HT1080 (cell line): ENCODE measurements at places on chromosomes 5 and 9. TPM values are rescaled to one million over a fixed set of nuclear protein-coding genes. Genes with fewer than 3 reads are reported as not detected.

DNA sequence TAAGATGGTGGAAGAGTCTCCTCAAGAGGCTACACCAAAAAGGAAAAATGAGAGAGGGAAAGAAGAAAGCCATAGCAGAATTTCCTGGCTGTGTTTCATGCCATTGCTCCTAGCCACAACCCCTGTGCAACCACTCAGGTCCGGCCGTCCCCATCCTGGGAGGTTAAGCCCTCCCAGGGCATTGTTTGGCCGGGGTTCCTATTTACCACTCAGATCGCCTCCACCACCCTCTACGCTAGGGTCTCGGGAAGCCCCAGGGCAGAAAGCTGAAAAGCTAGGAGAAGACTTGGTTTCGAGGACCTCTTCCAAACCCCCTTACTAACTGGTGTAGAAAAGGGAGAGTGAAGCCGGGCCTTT, 715 bp downstream of the RC3H2 start:
- peak; percentile 50 for DNase-seq

GRCh38 chr9:122382901-122383850, 12.4 kb downstream of the PTGS1 start:
- no peak for DNase-seq

- DNase-seq, result peak; percentile 81
Observed at GRCh38 chr9:109107402-109108240, 12.1 kb downstream of the TMEM245 start.

DNA sequence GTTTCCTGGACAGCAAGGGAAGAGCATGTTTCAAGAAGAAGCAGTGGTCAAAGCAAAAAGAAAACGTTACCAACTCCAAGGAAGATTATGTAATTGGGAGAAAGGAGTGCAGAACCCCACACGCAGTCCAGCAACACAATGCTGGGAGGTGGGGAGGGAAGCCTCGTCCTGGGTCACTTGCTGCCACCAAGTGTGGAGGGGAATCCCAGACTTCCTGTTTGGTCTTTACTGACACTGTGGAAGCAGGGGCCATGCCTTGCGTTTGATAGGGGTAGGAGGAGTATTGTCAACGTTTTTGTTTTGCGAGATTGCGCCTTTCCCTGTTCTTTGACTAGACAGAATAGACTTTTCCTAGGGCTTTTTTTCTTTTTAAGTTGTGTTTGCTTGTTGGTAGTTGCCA, 421.0 kb downstream of the KDM4C start:
- DNase-seq, result no peak

DNA sequence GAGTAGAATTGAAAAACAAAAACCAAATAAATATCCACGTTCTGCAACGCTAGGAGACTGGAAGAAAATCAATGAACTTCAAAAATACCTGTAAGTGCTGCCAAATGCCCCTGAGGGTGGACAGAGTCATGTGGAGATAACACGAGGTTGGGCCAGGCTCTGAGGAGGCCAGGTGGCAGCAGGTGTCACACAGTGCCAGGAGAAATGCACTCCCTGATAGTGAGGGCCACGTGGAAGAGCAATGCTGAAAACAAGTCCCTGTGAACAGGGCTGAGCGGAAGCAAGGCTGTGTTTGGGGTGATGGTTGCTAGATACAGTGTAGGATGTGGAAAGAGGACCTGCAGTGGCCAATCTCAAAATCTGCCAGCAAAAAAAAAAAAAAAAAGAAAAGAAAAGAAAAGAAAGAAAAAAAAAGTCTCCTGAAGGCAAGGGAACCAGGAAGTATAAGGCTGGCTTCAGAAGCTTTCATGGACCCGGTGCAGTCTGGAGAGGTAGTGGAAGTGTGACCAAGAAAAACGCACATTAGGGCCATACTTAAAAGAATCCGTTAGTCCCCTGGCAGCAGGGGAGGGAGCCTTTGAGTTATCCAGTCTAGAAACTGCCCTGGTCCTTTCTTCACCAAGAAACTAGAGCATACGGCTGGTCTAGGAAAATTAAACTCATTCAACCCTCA, 16.8 kb downstream of the C1QTNF3 start:
- no peak for DNase-seq

AIF1L gene
- 0.50 and 1.0 TPM in 2 replicates for total RNA-seq

C9orf50 gene
- not detected in 2 replicates for total RNA-seq

DNA sequence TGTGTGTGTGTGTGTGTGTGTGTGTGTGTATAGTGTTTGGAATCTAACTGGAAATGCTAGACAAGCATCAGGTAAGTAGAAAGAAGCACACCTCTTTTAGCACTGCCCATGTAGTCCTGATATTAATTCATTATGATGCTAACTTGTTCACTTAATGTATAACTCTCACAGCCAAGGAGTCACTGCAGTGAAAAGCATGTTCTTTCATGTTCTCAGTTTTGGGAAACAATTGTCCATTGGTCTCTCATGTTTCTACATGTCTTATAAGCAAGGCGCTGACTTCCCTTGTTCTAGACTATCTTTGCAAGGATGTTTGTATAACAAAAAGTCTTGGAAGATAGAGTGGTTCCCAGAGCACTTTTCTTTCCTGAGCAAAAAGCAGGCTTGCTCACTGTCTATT, 148.8 kb upstream of the TNPO1 start:
- no peak for DNase-seq

PCDHB14 gene
- total RNA-seq, result 0.03 and 0.08 TPM in 2 replicates

DNA sequence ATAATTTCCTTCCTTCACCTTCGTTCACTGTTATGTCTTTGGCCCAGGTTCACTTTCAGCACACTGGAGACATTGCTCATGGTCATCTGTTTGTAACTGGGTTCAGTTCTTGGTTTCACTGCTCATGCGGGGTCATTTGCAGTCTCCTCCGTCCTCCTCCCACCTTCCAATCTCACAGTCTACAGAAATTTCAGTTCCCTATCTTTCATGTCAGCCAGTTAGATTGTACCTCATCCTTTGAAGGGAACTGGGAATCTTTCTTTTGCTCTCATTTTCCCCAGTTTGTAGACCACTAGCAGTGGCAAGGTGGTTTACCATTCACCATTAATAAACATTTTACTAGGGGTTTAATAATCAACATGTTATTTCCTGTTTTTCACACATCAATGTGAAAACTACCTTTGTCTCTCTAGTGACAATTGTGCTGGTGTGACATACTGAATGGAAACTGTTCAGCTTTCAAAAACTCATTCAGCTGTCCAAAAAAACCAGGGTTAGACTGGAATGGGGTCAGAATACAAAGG, 100.9 kb upstream of the IL6ST start:
- DNase-seq, result no peak

- DNase-seq, result no peak
Observed at GRCh38 chr5:89293810-89294209, 410.8 kb upstream of the MEF2C start.

DNA sequence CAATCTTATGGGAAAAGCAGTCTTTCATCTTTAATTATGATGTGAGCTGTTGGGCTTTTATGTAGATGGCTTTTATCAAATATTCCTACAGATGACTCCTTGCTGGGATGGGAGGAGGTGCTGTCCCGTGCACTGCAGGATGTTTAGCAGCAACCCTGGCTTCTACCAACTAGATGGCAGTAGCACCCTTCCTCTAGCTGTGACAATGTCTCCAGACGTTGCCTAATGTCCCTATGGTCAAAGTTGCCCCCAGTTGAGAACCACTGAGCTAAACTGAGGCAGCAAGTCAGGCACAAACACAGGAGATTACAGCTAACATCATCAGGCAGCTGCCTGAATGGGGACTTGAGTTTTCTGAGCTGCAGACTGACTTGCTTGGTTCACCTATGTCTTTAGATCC, 401.9 kb upstream of the PDE4D start:
- DNase-seq, result peak; percentile 50

DNA sequence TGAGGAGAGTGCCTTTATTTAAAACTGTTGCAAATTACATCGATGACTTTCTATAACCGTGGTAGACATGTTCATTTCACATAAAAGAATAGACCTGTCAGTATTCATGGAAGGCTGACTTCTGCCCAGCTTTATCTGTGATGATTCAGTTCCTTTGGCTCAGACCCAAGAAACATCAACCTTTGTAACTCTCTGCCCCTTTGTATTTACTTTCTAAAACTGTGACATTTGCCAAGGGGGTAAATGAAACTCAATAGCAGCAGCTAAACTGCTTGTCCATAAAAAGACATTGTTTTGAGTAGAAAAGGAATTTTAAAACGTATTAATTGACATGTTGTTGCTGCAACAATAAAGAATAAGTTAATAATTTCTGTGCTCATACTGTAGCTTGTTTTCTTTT, 137.8 kb upstream of the ANKH start:
- peak; percentile 93 for DNase-seq

DNA sequence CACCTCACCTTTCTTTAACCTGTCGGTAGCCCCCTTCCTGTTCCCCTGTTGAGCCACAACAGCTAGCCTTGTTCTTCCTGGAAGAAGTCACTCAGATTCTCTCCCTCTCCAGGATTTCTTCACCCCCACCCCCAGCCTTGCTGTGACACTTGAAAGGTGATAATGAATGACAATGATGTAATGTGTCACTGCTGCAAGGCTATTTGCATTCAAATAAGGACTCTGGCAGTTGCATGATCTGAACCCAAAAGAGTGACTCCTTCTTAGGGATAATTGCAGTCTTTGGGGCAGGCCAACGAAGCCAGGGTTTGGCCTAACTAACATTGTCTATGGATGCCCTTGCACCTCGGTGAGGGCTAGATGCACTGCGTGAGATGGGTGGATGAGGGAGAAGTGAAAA, 154.4 kb upstream of the CLINT1 start:
- DNase-seq, result no peak

DNA sequence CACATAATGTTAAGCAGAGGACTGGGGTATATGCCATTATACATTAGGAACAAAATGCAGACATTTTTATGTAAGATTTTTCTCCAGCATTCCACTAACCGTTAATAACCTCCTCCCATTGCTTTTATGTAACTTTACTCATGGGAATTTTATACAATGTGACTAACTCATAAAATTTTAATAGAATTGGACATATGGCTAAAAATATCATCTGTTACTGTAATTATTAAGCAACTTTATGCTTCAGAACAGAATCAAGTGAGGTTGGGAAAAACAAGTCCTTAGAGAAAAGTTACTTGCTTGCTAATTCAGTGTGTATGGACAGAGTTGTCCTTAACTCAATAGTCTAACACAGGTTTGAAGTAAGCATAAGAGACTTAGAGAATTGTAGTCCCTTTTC, 54.8 kb upstream of the PCSK1 start:
- no peak for DNase-seq

SPACA9 gene
- 2.6 and 5.5 TPM in 2 replicates for total RNA-seq

- DNase-seq, result no peak
Observed at GRCh38 chr5:18312016-18312415, 677.8 kb downstream of the TAF11L14 start.

HAPLN1 gene
- total RNA-seq, result not detected in 2 replicates

- DNase-seq, result no peak
Observed at GRCh38 chr5:159469496-159470372, 139.4 kb upstream of the IL12B start.

- DNase-seq, result no peak
Observed at GRCh38 chr9:16289639-16290038, 580.8 kb downstream of the BNC2 start.

AGXT2 gene
- not detected in 2 replicates for total RNA-seq

PCDHGA9 gene
- 0.23 and 0.29 TPM in 2 replicates for total RNA-seq

DNA sequence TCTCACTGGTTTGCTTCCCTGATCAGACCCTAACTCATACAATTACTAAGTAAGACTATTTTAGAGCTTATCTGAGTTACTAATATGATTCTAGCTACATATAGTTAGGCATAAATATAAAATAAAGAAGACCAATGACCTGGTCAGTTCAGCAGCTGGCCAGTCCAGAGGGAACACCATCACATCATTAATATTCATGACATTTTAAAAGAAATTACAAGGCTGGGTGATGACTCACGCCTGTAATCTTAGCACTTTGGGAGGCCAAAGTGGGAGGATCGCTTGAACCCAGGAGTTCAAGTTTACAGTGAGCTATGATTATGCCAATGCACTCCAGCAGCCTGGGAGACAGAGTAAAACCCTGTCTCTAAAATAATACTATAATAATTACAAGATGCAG, 37.0 kb upstream of the CDC42SE2 start:
- DNase-seq, result no peak

GRCh38 chr5:67957374-67957773, 258.2 kb upstream of the PIK3R1 start:
- no peak for DNase-seq

- peak; percentile 71 for DNase-seq
Observed at GRCh38 chr5:144191998-144192397, 21.3 kb downstream of the KCTD16 start.

ZNF454 gene
- not detected in 2 replicates for total RNA-seq

GRCh38 chr9:135415586-135415985, 64.0 kb upstream of the PPP1R26 start:
- no peak for DNase-seq

DNA sequence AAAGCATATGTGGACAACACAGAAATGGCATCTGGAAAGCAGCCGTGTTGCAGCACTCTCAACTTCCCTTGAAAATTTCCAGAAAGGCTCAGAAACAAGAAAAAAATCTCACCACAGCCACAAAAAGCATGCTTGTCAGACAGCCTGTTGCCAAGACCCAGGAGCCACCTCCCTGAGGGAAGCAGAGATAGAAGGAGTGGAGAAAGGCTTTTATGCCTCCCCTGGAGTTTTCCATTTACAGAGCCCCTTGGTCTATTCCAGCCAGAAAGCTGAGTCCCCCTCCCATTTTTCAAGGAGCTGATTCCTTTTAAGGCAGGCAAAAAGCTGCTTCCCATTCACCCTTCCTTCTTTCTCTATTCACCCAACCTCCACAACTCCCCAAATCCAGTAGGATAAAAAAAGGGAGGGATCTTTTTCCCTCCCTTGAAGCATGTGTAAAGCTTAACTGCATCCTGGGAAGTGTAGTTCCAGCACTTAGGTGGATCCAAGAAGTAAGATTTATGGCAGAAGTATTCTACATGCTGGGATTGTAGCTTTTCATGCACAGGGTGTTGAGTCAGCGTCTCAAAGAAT, 37.1 kb upstream of the PALM2AKAP2 start:
- DNase-seq, result no peak

HK3 gene
- total RNA-seq, result not detected in 2 replicates

GRCh38 chr5:27458287-27458686, 419.9 kb upstream of the CDH9 start:
- no peak for DNase-seq

- DNase-seq, result no peak
Observed at GRCh38 chr5:6995115-6995514, 281.9 kb downstream of the TENT4A start.

CNTNAP3 gene
- 2.7 and 4.8 TPM in 2 replicates for total RNA-seq

GRCh38 chr5:91061946-91062562, 321.1 kb downstream of the ARRDC3 start:
- no peak for DNase-seq

TMEM252 gene
- total RNA-seq, result not detected in 2 replicates

BRD9 gene
- total RNA-seq, result 49.2 and 52.7 TPM in 2 replicates

DNA sequence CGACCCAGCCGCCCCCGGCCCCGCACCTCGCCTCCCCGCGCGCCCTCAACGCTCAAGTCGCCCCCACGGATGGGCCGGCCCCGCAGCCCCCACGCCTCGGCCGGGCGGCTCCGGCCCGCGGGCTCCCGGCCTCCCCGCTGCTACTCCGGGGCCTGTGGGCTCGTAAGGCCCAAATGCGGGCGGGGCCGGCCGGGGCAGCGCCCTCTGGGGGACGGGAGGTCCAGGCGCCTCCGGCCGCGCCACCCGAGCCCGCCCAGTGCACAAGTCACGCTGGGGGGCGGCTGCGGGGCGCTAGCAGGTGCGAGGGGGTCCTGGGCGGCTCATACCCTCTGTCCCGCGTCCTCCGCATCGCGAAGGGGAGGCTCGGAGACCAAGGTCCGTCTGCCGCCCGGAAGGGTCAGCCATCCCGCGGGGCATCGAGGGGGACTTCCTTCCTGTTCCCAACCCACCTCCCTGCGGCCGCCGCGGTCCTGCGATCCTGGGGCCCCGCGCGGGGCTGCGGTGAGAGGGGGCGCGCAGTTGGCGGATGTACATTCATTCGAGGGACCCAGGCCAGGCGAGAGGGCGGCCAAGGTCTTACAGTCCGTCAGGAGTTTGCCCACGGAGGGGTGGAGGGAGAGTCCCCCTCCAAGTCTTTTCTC, at the start of gene CIZ1:
Gene CIZ1, minus strand, starts transcription at position 167 of the 641 bp plus-strand sequence. CDS start 715 bp downstream, outside the sequence.
- DNase-seq, result peak; percentile 68
